Stimulated activated CD4-positive, alpha-beta T cell treated with anti-CD3 and anti-CD28 coated beads, Interleukin-4, amount 100 ng/mL, for 48 hours (primary cell): ENCODE measurements at places on chromosomes 5 and 9.

DNA sequence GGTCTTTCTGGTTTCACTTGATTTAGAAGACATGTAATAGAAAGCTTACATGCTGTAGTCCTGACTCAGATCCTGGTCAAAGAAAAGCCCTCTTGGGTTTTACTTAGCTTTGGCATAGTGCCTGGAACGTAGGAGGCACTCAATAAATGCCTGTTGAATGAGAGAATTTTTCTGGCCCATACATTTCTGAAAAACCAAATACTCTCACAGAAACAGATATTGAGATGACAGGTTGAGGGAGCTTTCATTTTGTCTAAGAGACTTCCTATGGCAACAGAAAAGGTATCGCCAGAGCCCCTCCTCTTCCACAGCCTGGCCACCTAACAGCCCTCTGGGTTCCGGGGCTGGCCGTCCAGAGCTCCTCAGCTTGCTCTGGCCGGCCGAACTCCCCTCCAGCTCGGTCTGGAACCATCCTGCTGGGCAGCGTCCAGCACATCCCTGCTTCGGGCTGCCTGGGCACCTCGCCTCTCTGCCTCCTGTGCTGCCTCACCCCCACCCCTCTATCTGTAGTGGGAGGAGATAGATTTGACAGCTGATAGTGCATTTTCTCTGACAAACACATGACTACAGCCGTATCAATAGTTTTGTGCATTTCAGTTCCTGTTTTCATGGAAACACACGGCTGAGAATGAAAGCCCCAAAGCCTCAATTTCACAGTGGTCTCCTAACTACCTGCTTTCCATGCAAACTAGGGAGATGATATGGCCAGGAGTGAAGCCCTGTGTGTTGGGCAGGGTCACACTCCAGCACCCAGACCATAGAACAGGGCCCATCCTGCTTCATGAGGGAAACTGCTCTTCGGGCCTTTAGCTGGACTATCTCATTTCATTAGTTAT is 1.1 kb downstream of the IL4 start:
- no peak for DNase-seq

DNA sequence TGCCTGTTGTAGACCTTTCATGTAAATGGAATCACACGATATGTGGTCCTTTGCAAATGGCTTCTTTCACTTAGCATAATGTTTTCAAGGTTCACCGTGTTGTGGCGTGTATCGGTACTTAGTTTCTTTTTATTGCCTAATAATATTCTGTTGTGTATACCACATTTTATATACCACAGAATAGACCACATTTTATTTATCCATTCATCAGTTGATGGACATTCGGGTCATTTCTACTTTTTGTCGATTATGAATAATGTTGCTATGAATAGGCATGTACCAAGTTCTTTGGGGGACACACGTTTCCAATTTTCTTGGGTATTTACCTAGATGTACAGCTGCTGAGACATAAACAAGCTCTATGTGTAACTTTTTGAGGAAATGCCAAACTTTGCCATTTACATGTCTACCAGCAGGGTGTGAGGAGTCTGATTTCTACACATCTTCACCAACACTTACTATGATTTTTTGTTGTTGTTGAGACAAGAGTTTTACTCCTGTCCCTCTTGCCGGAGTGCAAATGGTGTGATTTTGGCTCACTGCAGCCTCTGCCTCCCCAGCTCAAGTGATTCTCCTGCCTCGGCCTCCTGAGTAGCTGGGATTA is 144.7 kb downstream of the RGS3 start:
- no peak for DNase-seq

- DNase-seq = no peak
Observed at GRCh38 chr9:98121058-98121457, 2.0 kb upstream of the TRIM14 start.

- DNase-seq = peak; percentile 80
Observed at GRCh38 chr5:149381986-149382338, 2.9 kb upstream of the IL17B start.

GRCh38 chr5:121707178-121707577 is 144.5 kb upstream of the FTMT start:
- DNase-seq = no peak

- no peak for DNase-seq
Observed at GRCh38 chr9:99004115-99004514, 60.4 kb downstream of the COL15A1 start.

DNA sequence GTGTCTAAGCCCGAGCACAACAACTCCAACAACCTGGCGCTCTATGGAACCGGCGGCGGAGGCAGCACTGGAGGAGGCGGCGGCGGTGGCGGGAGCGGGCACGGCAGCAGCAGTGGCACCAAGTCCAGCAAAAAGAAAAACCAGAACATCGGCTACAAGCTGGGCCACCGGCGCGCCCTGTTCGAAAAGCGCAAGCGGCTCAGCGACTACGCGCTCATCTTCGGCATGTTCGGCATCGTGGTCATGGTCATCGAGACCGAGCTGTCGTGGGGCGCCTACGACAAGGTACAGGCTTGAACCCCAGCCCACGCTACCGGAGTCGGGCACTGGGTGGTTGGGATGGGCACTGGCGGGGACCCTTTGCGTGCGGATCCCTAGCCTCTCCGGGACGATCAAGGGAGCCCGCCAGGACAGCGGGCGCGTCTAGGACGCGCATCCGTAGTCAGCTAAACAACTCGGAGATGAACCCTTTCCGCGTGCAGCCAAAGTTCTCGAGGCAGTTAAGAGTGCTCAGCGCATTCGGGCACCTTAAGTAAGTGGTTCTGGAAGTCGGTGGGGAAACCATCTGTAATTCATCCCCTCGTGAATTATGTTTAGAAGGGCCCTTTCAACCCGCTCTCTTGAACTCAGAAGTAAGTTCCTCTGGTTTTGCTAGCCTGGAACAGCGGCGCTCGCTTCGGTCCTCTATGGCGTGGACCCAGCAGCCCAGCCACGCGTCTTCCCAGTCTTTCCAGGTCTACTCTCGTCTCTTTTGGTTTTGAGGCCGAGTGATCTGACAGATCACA is 1.3 kb downstream of the KCNN2 start:
- no peak for DNase-seq

DNA sequence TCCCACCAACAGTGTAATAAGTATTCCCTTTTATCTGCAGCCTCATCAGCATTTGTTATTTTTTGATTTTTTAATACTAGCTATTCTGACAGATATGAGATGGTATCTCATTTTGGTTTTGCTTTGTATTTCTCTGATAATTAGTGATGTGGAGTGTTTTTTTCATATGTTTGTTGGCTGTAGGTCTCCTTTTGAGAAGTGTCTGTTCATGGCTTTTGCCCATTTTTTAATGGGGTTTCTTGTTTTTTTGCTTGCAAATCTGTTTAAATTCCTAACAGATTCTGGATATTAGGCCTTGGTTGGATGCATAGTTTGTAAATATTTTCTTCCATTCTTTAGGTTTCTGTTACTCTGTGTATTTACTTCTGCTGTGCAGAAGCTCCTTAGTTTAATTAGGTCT is 445.4 kb upstream of the DAB2 start:
- no peak for DNase-seq

DNA sequence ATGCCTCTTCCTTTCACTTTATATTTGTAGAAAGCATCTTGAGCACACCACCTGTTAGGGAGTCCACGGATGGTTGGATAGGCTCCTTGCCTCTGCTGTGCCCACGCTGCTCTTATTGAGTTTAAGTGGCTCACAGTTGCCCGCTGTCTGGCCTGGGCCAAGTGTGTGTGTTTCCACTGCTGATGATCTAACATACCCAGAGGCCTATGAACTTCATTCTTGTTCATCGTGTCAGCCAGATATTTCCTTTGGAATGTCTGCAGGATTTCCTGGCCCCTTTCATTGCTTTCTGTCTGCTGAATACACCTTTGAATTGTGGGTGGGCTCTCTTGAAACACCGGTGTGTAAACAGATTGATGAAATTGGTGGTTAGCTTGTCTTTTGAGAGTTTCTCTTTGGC is 46.6 kb downstream of the MVB12B start:
- no peak for DNase-seq

DNA sequence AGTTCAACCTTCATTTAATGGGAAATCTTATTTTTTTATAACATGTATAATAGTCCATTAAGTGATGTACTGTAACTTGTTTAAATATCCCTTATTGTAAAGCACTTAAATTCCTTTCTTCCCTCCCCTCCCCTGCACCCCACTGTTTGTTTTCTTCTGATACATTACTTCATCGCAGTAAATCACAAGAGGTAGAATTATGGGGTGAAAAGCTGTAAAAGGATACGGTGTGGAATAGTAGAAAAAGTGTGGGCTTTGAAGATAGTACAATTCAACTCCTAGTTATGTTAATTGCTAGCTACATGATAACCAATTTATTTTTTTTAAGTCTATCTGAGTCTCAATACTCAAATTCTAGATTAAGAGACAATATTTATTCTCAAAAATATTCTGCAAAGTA is 41.9 kb upstream of the MACIR start:
- no peak for DNase-seq

DNA sequence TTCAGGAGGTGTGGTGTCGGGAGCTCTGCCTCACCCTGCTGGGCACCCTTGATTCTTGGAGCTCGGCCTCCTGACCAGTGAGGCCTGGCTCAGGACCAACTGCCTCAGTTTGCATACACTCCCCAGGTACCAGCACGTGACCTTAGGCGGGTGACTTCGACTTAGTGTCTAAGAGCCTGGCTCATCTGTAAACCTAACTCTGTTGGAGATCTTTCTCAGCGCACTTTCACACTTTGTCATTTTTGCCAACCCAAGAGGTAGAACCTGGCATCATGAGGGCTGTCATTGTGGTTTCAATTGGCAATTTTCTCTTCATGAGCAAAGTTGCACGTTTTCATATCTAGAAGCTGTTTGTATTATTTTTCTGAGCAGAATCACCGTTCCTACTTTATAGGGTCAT is 13.4 kb upstream of the WNK2 start:
- no peak for DNase-seq

DNA sequence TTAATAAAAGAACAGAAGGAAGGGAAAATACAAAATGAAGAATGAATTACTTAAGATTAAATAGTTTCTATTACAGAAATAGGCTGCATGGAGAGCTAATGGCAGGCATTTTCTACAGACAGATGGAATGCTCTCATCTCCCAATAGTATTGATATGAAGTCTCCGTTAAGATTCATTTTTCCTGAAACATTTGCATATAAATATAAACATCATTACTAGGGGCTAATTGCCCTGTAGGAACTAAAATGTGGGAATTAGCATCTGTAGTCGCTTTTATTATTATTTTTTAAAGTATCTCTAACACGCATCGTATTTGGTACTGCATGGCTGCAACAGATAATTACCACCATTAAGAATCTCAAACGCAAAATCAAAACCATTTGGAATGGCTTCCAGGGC is 2275.5 kb downstream of the MAT2B start:
- DNase-seq = no peak

GRCh38 chr9:134030821-134031470 is 5.7 kb downstream of the BRD3OS start:
- DNase-seq = no peak

DNA sequence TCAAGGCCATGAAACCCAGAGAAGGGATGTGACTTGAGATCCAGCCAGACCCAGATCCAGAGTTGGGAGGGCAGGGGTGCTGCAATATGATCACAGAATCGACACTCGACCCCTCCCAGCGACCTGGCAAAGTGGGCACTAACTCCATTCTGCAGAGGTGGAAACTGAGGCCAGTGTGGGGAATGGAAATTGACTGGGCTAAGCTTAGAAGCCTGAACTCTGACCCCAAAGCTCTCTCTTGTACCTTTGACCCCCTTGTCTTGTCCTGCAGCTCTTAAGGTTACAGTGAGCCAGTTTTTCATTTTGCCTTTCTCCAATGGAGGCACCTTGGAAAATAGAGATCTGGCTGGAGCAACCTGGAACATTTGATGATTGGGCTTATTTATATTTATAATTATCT is 14.5 kb upstream of the ERGIC1 start:
- no peak for DNase-seq
